ENCODE measurements at places on chromosomes 4 and X.
A peak's percentile ranks its signal among the peaks of the same experiment; 100 is the strongest.

DNA sequence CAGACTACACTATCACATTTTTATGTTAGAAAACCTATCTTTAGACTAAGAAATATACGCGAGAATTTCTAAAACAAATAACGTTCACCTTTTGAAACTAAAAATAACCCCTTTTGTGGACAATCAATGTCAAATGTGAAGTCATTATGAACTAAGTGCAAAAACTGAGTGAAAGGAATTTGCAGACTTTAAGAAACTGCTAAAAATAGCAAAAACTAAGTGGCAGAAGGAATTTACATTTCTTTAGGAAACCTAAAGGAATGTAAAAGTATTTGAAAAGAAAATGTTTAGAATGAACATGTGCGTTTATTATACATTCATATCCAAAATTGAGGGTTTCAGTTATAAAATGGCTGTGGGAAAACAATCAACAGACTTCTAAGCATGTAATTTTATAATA is 58.3 kb downstream of the VEGFC start:
- DNase-seq: no peak

GRCh38 chr4:18252052-18252451 is 230.5 kb upstream of the LCORL start:
- no peak for DNase-seq

DNA sequence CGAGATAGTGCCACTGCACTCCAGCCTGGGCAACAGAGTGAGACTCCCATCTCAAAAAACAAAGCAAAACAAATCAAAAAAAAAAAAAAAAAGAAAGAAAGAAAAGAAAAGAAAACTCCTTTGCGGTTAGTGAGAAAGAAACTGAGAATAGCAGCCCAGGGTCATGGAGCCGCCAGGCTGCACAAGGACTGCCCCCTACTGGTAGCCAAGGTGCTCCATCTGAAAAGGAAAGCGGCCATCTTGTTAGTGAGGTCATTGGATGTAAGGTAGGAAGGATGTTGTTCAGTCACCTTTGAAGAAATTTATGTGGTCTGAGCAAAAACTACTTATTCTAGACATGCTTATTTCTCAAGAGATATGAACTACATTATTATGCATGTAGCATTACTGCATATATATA is 660.6 kb upstream of the TENM3 start:
- DNase-seq: no peak

DNA sequence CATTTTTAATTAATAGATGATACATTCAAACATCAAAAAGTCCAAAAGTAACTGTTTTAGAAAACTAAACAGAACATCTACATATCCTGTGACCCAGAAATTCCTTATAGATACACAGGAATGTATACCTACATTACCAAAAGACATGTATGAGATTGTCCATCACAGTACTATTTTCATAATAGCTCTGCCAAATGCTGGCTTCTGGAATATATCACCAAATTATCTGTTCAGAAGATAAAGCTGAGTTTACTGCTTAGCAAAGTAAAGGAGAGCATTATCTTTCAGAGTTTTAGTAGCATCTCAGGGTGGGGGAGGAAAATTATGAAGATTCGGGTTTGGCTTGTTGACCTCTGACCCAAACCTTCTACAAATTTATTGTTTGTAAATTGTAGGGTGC is 368.9 kb upstream of the SLC7A11 start:
- DNase-seq: no peak

- DNase-seq: peak; percentile 98
Observed at GRCh38 chr4:7539659-7540058, 104.9 kb upstream of the PSAPL1 start.

GRCh38 chrX:53091354-53091753 is 2.6 kb upstream of the KANTR start:
- no peak for DNase-seq

- DNase-seq: no peak
Observed at GRCh38 chrX:103356130-103356798, at the start of gene TCEAL9. Gene TCEAL9, plus strand, starts transcription at chrX:103356506. Its CDS starts 1,179 bp downstream, at chrX:103357685.

- DNase-seq: no peak
Observed at GRCh38 chr4:128775916-128776315, 33.6 kb upstream of the JADE1 start.

- DNase-seq: no peak
Observed at GRCh38 chrX:74585766-74586165, 28.7 kb downstream of the RLIM start.

GRCh38 chrX:73930300-73930699 is 367.3 kb downstream of the CHIC1 start:
- DNase-seq: no peak

DNA sequence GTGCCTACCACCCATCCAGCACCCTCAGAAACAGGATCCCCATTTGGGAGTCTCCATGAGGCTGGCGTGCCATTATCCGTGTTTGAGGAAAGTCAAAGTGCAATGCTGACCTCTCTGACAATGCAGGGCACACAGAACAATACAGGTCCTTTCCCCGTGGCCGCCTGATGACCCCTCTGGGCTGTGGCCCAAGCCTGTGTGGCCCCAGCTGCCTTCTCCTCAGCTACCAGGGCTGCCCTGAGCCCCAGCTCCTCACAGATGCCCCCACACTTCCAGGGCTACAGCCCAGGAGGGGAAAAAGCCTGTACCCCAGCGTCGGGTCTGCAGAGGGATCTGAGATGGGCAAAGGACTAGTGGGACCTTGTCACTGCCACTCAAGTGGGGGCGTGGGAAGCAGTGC is 15.5 kb downstream of the ZFYVE28 start:
- no peak for DNase-seq

GRCh38 chr4:40550948-40551462 is 78.7 kb downstream of the RBM47 start:
- DNase-seq: peak; percentile 22

GRCh38 chrX:55522596-55523276 is 33.1 kb upstream of the USP51 start:
- no peak for DNase-seq

DNA sequence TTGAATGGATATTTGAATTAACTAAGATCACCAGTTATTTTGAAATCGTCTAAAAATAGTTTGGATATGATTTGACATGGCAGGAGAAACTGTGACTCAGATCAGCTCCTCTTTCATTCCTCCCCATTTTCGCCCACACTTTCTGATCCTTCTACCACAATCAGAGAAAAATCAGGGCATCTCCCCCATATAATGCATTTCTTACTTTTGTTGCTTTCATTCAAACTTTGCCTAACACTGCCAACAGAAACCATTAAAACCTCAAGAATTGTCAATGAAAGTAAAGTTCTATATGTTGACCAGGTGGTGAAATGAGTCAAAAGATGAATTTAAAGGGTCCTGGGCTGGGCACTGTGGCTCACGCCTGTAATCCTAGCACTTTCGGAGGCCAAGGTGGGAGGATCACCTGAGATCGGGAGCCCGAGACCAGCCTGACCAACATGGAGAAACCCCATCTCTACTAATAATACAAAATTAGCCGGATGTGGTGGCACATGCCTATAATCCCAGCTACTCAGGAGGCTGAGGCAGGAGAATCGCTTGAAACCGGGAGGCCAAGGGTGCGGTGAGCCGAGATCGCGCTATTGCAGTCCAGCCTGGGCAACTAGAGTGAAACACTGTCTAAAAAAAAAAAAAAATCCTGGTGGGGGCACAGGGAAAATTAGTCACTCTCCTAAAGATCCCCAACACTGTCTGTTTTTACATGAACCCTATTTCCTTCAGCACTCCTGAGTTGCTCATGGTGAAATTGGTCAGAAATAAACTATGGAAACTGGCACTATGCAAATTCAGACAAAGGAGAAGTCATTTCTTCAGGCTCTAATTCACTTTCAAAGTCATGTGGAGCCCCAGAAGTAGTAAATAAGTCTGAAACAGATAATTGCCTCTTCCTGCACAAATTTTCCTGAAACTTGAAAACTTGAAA is 122.8 kb upstream of the NOCT start:
- DNase-seq: no peak

GRCh38 chr4:88027611-88028608 is 20.5 kb downstream of the PKD2 start:
- DNase-seq: no peak

DNA sequence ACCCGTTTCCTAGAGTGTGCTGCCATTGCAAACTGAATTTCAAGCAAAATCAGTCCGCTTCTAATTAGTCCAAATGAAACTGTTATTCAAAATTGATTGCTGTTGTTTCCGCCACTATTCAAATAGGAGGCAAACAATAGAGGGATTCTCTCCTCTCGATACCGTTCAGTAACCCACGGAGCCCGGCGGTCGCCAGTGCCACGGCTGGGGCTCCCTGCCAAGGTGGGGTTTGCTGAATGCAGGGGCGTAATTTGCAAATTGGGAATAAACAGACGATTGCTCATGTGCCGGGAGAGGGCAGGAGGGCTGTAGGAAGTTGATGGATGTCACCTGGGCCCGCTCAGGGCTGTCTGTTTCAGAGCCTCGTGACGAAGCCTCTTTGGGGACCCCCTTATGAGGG is 8.8 kb downstream of the ADRA2C start:
- DNase-seq: no peak

GRCh38 chr4:152106781-152107321 is 346.0 kb upstream of the GATB start:
- no peak for DNase-seq

DNA sequence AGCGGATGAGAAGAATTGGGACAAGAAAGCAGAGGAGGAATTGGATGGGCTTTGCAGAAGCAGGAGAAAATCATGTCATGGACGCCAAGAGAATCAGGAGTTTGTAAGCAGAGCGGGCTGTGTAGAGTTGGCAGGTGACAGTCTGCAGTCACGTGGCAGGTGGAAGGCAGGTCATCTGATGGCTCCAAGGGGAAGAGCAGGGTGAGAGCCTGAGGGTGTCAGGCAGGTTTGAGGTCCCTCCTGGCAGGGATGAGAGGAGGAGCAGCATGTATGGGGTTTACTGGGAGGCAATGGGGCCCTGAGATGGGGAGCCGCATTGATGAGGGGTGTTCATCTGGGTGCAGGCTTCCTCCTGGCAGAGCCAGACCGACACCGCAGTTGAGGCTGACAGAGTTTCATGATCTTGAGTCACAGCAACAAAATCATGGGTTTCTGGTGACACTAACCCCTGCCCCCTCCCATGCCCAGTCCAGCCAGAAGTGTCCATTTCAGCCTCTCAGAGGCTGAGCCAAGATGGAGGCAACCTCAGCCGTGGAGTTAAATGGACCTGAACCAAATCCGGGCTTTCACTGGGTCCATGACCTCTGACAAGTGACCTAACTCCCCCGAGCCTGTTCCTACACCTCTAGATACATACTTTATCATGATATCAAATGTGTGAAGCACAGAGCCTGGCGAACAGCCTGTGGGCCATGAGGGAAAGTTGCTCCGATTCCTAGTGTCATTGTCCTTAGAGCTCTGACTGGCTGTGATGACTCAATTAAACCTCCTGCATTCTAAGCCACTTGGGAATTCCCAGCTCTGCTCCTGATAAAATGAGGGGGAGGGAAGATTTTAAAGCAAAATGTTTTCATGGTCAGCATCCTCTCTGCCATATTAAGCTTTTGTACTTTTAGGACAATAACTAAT is 36.1 kb downstream of the EVC start:
- DNase-seq: no peak

DNA sequence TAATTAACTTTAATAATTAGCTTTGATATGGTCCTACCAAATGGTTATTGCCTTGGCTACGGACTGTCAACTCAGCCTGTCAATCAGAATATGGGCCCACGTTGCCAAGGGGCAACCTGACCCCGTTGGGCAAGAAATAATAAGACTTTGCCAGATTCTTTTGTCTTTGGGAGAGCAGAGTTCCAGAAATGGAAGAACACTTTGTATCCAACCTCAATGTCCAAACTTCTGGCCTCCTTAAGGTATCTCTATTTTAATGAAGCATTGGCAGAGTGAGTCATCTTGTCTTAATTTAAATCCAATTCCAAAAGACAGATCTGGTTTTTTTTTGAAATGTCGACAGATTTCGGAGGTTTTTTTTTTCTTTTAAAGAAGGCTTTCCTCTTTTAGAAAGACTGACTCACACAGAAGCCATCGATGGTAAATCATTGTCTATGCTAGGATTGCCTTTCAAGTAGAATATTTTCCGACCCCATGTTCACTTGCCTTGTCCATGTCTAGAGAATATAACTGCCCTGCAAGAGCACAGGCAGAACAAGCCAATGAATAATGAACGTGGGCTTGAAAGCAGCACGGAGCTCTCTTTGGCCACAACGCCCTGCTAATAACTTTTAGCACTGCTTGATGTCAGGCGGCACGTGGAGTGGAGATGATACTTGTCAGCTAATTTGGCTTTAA is 190.3 kb upstream of the GATB start:
- no peak for DNase-seq

GRCh38 chrX:68870357-68870756 is 41.5 kb downstream of the EFNB1 start:
- no peak for DNase-seq

GRCh38 chr4:27198971-27199370 is 338.3 kb downstream of the STIM2 start:
- no peak for DNase-seq

DNA sequence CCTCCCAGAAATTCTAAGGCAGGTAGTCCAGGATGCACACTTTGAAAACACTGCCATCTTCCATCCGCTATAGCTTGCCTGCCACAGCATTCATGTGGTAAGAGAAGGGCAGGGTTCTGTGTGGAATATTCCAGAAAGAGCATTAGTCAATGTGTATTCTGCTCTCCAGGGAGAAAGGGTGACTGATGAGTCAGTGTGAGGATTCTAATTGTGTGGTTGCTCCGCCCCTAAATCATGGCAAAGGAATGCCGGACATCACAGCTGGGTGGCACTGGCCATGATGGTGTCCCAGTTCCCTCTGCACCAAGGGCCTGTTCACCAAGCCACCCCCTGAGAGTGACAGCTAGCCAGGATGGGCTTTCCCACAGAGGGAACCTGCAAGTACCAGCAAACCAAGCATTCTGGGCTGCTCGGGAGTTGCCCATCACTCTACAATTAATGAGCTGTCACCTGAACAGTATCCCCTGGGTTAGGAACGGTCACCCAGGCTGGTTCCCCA is 9.5 kb downstream of the IDS start:
- no peak for DNase-seq

- DNase-seq: no peak
Observed at GRCh38 chr4:158809611-158810486, 41.0 kb downstream of the FNIP2 start.

DNA sequence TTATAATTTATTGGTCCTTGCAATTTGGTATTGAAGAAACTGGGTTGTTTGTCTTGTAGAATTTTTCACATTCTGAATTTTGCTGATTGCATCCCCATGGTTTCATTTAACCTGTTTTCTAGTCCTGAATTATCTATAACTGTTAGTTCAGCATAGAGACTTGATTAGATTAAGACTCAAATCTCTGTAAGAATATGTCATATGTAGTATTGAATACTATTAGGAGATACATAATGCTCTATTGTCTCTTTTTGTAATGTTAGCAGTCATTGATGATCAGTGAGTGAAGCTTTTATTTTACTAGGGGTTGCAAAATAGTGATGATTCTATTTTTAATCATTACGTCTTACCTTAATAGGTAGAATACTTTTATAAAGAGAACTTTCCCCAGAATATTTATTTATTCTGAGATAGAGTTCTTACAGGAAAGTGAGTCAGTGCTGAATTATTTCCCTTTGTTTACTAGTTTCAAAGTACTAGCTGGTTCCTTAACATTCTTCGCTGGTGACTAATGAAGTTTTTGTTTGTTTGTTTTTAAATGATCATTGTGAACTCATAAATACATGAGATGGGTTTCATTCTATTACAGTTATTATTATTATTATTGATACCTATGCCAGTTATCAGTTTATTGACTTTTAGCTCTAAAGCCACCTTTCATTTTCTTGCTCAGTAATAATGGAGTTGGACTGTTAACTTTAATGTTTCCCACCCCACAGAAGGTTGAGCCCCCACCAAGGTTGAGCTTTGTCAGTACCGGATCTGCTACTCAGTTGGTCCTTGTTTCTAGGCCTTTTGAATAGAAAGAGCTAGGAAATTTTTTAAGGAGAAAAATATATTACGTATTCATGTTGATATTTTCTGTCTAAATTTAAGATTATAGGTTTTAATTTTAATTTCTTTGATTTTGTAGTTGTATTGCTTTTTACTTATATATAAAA is 102.3 kb downstream of the LARP1B start:
- DNase-seq: no peak

Measured in NK-92 treated with Interleukin-12 subunit alpha and Interleukin-12 subunit beta, amount 100 ng/mL, for 24 hours (cell line).